ENCODE measurements at places on chromosomes 3 and 15. TPM values are rescaled to one million over a fixed set of nuclear protein-coding genes. Genes with fewer than 3 reads are reported as not detected.

Gene BLM
- total RNA-seq = 3.8 TPM

Gene SMARCC1
- 42.7 TPM for total RNA-seq

Gene STRA6
- total RNA-seq = 0.18 TPM

Gene SRGAP3
- total RNA-seq = 4.6 TPM

Gene ISLR
- total RNA-seq = 163 TPM

Gene SLCO3A1
- 11.1 TPM for total RNA-seq

Gene ZNF148
- 62.9 TPM for total RNA-seq

Gene ERC2
- total RNA-seq = 0.09 TPM

Gene ATP2B2
- total RNA-seq = not detected

Gene RAD18
- total RNA-seq = 28.1 TPM

Gene GATA2
- 5.5 TPM for total RNA-seq

Gene VILL
- 2.4 TPM for total RNA-seq

- no peak for DNase-seq
Measured at GRCh38 chr3:168988853-168989252, 674.7 kb downstream of the MECOM start.

DNA sequence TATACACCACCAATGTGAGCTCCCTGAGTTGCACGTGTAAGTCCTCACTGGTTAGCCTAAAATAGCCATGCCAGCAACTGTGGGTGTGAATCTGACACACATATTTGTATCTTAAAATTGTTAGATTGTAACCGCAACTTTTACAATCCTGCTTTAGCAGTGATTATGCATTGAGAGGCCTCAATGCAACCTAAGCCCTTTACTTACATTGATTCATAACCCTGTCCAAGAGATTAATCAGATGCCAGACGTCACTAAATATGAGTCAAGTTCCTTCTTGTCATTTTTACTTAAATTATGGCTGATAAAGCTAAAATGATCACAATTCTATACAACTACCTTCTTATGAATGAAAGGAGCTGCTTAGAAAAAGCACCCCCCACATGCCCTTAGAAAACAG, 46.9 kb downstream of the IL17RD start:
- peak; percentile 66 for DNase-seq

GRCh38 chr3:100213891-100214573, 46.8 kb upstream of the TBC1D23 start:
- DNase-seq = peak; percentile 55

DNA sequence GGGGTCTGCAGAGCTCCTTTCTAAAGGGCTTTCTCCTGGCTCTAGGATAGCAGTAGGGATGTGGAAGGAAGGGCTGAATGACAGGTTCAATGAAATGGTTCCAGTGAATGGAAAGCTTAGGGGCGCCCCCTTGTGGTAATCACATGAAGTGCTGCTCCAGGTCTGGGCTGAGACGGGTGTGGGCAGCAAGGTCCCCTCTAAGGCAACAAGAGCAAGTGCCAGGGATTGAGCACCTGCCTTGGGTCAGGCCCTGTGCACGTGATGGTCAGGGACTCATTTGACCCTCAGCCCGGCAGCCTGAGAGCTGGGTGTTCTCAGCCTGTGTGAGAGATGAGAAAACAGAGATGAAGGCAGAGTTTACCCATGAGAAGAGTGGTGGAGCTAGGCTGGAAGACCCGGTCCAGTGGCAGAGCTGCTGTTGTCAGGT, 12.1 kb upstream of the CX3CR1 start:
- DNase-seq = peak; percentile 51

- DNase-seq = no peak
Measured at GRCh38 chr15:100206643-100207042, 135.1 kb downstream of the ADAMTS17 start.

DNA sequence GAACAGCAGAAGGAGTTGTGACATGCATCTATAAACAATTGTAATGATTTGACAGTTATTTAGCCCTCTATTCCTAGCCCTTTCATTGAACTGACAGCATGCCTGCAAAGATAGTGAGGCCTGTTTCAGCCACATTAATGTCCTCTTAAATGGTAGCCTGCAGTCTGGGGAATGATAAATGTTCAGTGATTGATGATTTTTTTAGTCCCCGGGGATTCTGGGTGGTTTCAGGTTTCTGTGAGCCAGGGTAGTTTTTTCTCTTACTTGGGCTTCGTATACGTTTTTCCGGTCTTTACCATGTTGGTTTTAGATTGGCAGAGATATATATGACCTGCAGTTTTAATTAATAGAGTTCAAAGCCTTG, 172.0 kb downstream of the TCF12 start:
- peak; percentile 17 for DNase-seq

GRCh38 chr3:178182337-178182779, 353.9 kb upstream of the KCNMB2 start:
- no peak for DNase-seq

DNA sequence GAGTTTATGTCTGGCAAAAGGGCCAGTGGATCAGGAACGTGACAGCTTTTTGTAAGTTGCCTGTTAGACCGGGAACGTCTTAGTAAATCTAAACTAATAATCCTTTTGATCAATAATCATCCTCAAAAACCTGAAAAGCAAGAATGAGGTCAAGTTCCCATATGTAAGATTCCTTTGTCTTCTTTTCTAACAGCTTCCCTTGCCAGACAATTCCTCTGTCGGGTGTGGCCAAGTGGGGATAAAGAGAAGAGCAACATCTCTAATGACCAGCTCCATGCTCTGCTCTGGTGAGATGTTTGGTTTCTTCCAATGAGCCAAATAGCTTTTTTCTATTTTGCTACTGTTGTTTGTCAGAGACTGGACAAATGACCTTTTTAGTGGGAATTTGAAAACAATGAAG, 19.8 kb downstream of the FANCD2OS start:
- DNase-seq = peak; percentile 2

DNA sequence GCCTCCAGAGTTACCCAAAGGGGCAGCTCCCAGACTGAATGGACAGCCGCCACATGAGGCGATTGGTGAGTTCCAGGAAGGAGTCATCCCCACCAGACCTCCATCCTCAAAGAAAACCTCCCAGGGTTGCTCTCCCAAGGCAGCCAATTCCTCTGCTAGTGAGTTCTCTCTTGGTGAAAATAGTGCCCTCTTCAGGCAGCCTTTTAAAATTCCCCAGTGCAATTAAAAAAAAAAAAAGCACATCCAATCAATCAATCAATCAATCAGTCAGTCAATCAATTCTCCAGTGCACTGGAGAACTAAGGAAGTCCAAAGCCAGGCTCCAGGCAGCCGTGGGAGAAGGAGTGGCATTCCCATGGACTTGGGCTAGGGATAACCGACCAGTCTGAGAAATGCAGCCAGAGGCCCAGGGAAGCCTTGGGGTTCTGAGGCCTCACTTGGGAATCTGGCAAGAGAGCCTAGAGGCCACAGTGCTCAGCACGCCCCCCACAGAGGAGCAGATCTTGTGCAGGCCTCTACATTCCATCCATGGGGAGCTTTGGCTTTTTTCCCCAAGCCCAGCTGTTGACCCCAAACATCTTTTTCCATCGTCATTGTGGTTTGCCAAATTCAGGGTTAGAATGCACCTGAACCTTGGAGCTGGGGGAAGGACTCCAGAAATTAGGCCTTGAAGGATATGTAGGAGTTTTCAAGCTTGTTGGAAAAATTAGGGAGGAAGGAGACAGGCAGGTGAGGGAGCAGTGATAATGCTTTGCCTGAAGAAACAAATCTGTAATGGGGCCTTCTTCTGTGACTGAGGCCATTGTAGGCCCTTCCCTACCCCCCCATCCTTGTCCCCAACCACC, 4.8 kb downstream of the PAQR5 start:
- peak; percentile 25 for DNase-seq

- DNase-seq = peak; percentile 45
Measured at GRCh38 chr3:25831578-25831977, 41.7 kb downstream of the OXSM start.

GRCh38 chr15:73139744-73140553, 87.7 kb downstream of the NEO1 start:
- peak; percentile 27 for DNase-seq

- DNase-seq = no peak
Measured at GRCh38 chr15:90062462-90062932, 39.8 kb downstream of the IDH2 start.

DNA sequence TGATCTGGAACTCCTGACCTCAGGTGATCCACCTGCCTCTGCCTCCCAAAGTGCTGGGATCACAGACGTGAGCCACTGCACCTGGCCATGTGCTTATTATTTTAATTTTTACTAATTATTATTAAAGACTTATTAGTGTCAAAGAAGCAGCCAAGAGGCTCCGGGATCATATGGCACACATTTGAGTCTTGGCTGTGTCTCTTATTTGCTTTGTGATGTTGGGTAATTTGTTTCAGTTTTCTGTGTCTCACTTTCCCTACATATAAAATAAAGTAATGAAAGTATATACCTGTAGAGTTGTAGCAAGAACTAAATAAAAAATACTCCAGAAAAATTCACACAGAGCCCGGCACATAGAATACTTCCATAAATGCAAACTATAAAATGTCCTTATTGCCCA, 238.0 kb upstream of the TBL1XR1 start:
- no peak for DNase-seq

DNA sequence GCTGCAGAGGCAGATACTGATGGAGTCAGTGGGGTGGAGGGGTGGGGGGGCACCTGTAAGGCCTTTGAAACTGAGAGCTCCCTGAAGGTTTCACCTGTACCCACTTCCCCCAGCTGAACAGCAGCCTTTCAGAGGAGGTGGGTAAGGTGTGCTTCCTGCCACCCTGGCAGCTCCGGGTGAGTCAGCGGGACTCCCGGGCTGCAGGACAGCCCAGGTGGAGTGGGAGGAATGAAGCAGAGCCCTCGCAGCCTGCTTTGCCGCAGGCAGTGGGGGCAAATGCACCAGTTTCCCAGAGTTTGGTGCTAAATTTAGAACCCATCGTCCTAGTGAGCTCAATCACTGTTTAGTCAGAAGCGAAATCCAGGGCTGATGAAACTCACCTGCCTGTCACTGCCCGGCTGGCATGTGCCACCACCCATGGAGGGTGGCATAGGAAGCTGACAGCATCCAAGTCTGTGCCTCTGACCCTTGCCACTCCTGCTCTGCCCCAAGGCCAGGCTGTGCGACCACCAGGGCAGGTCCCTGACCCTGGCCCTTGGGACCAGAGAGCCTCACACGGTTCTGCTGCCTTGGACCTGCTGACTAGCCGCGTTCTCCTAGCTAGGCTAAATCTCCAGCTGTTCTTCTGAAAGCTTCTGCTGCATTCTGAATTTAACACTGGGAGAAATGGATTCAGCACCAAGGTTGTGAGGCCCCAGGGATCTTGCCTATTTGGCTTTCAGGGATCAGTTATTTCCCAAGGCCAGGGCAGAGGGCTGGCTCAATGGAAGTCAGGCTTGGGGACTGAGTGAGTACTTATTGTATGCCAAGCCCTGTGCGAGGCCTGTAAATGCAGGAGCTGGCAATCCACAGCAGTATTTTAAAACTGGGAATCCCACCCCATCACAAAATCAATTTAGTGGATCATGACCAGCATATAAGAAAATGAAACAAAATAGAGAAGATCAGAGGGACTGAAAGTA, 67.3 kb upstream of the RASGRF1 start:
- DNase-seq = no peak

DNA sequence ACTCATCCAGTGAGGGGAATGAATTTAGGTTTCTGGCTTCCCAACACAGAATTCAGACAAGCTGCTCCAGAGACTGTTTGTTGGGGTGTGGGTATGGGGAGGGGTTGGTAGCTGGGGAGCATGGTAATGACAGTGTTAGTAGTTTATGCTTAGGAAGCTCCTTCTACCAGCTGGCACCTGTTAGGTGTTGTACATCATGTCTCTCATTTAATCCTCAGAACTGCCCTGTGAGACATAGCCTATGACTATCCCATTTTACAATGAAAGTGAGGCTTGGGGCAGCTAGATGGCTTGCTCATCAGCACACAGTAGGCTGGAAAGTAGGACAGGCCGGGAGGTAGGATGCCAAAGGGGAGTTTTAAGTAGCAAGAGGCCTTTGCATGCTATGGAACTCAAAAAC, 2.5 kb downstream of the EIF4E3 start:
- DNase-seq = no peak

DNA sequence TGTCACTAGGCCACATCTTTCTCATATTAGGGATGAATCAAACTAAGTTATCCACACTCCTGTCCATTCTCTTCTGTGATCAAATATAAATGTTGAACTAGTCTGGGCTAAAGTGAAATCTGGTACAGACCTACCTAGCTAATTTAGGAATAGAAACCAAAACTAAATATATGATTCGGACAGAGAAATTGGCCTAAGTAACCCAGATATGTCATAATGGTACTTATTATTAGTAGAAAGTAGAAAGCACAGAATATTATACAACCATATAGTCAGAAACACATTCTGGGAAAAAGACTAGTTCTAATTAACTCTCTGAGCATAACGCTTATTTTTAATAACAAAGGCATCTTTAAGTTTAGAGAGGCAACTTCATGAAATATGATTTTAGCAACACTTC, 389.0 kb downstream of the LSAMP start:
- no peak for DNase-seq

- no peak for DNase-seq
Measured at GRCh38 chr3:184235381-184236032, 6.1 kb downstream of the VWA5B2 start.

- no peak for DNase-seq
Measured at GRCh38 chr3:17151598-17152373, 267.0 kb downstream of the PLCL2 start.

- DNase-seq = no peak
Measured at GRCh38 chr3:135760581-135760980, 204.9 kb upstream of the PPP2R3A start.

DNA sequence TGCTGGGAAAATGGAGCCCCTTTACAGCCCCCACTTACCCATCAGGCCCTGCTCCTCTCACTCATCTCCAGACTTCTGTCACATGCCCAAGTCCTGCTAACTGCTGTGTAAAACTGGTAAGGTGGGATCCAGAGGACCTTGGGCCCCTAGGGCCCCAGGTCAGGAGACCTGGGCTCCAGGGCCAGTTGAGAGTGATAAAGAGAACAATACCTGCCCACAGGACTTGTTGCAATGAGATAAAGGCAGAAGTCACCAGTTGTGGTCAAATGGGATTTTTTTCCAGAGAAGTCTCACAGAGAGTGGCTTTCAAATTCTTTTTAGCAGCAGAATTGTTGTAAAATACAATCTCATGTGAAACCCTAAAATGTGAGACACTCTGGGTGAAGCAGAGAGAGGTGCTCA, 753 bp downstream of the FURIN start:
- no peak for DNase-seq

- DNase-seq = no peak
Measured at GRCh38 chr3:45958321-45958791, 15.1 kb downstream of the CXCR6 start.

GRCh38 chr3:190716211-190716610, 146.3 kb downstream of the GMNC start:
- DNase-seq = no peak

Measured in fibroblast of the aortic adventitia (primary cell).